NCI-H82 (cell line): ENCODE measurements at places on chromosomes 2 and 18.

DNA sequence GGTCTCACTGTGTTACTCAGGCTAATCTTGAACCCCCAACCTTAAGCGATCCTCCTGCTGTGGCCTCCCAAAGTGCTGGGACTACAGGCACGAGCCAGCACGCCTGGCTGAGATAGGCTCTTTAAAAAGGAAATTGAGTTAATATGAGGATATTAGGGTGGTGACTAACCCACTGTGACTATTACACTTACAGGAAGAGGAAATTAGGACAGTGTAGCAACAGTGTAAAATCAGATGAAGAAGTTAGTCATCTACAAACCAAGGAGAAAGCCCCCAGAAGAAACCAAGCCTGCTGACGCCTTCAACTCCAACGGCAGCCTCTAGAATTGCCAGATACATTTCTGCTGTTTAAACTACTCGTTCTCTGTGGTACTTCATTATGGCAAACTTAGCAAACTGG lies 711.9 kb downstream of the SUCLG1 start:
- DNase-seq = no peak

DNA sequence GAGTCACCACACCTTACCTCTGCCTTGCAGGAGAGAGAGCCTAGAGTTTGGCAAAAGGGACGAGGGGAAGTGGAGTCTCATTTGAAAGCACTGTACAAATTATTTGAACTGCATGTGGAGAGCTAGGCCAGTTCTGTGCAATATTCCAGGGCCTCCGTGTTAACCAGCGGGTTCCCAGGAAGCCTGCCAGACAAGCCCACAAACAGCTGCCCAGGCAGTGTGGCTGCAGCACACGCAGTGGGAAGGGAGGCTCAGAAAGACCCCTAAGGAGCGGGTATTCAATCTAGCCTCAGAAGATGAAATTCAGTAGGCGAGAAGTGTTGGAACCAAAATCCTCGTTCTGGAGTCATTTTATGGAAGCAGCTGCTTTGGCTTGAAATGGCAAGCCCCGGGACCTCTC lies 30.7 kb downstream of the CNGA3 start:
- peak; percentile 70 for DNase-seq

DNA sequence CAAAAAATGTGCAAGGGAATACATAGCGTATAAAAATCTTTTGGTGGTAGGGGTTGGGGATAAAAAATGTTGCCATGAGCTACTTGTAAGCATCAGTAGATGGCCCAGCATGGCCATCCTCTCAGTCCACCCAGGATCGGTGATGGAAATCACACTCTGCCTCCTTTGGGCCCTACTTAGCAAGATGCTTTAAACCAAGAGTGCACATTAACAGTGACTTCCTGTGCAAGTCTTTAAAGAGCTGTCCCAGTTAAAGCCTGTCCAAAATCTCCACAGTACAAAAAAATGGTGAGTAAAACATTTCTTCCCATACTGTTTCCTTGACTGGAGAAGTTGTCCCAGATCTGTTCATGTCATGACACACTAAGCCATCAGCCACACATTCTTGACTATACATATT lies 18.0 kb downstream of the ANKRD44 start:
- no peak for DNase-seq

DNA sequence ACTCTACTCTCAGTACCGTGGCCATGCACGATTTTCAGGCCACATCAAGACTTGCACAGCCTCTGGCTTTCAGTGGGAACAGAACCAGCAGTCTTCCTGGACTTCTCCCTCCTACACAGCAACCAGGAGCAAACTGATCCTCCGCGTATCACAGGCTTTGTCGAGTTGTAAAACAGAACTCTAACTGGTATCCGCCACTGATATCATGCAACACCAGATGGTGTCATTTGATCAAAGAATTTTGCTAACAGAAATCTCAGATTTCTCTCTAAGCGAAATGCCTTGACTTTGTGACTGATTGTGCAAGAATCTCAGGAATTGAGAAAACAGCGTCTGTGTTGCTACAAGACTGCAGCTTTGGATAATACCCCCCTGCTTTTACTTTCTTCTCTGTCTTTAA lies 85.7 kb downstream of the COPS8 start:
- DNase-seq = no peak

- no peak for DNase-seq
Observed at GRCh38 chr2:174333372-174334277, 1.1 kb upstream of the SP9 start.

GRCh38 chr2:28352610-28353195 lies 40.0 kb upstream of the FOSL2 start:
- no peak for DNase-seq

DNA sequence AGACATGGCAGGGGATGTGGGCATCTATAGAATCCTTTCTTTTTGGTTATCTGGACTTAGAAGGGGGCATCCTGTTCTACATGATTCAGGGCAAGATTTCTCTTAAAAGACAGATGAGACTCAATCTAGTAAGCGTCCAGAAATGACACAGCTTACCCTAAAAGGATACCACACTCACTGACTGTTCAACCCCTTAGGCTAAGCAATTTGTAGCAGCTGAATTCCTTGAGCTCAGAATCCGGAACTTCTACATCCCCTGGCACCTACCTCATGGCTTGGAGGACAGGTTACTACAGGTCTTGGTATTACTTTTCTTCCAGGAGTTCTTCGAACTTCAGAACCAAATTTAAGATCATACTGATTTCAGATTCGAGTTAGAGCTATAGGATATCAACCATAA lies 138.4 kb downstream of the LAMA3 start:
- DNase-seq = no peak
